Renal pelvis (tissue), 12 donors: ENCODE measurements at places on chromosomes 5 and 9. TPM values are rescaled to one million over a fixed set of nuclear protein-coding genes. Genes with fewer than 3 reads are reported as not detected.

Gene STC2
- polyA plus RNA-seq, result 2.5 TPM

Gene TRIM14
- 7.2 TPM for polyA plus RNA-seq

Gene FAM221B
- 0.12 TPM for polyA plus RNA-seq

Gene OTULIN
- 20.1 TPM for polyA plus RNA-seq

Gene NUDT2
- polyA plus RNA-seq, result 30.6 TPM

Gene CER1
- polyA plus RNA-seq, result 1.1 TPM

Gene CCNJL
- polyA plus RNA-seq, result 8.5 TPM

Gene COL15A1
- polyA plus RNA-seq, result 29.6 TPM

Gene ACTBL2
- not detected for polyA plus RNA-seq

Gene PCA3
- polyA plus RNA-seq, result 1.3 TPM

Gene FBP2
- polyA plus RNA-seq, result 0.18 TPM

DNA sequence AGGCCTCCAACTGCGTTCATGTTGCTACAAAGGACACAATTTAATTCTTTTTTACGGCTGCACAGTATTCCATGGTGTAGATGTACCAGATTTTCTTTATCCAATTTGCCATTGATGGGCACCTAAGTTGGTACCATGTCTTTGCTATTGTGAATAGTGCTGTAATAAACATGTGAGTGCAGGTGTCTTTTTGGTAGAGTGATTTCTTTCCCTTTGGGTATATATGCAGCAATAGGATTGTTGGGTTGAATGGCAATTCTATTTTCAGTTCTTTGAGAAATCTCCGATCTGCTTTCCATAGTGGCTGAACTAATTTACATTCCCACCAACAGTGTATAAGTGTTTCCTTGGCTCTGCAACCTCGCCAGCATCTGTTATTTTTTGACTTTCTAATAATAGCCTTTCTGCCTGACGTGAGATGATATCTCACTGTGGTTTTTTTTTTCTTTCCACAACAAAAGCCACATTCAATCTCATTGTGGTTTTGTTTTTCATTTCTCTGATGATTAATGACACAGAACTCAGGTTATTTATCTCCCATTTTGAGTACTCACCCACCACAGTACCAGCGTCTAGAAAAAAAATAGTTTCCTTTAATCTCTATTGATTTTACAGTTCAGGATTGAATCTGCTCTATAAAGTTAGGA lies 21.9 kb downstream of the ARRDC3 start:
- no peak for DNase-seq

GRCh38 chr5:45094876-45095440 lies 286.2 kb downstream of the MRPS30 start:
- no peak for DNase-seq

- DNase-seq, result no peak
Observed at GRCh38 chr5:39742916-39743315, 318.1 kb upstream of the DAB2 start.

- DNase-seq, result no peak
Observed at GRCh38 chr5:82334085-82334692, 56.0 kb upstream of the RPS23 start.

- no peak for DNase-seq
Observed at GRCh38 chr5:130002183-130002582, 97.9 kb downstream of the CHSY3 start.

DNA sequence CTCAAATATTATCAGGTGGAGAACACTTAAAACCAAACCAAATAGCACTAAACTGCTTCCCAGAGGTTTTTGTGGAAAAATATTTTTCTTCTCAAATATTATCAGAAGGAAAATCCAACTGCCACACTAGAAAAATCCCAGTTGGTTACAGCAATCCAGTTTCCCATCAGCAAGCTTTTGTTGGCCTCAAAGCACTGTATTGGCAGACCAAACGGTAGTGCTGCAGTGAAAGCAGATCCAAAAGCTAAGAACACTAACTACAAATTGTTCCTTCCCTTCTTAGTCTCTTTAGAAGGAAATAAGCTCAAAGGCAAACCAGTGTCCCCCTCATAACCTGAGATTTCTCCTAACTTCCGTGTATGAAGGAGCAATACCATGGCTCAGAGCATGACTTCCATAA lies 105.3 kb downstream of the TRIM36 start:
- no peak for DNase-seq

- DNase-seq, result no peak
Observed at GRCh38 chr5:80142996-80143395, 107.8 kb downstream of the THBS4 start.

DNA sequence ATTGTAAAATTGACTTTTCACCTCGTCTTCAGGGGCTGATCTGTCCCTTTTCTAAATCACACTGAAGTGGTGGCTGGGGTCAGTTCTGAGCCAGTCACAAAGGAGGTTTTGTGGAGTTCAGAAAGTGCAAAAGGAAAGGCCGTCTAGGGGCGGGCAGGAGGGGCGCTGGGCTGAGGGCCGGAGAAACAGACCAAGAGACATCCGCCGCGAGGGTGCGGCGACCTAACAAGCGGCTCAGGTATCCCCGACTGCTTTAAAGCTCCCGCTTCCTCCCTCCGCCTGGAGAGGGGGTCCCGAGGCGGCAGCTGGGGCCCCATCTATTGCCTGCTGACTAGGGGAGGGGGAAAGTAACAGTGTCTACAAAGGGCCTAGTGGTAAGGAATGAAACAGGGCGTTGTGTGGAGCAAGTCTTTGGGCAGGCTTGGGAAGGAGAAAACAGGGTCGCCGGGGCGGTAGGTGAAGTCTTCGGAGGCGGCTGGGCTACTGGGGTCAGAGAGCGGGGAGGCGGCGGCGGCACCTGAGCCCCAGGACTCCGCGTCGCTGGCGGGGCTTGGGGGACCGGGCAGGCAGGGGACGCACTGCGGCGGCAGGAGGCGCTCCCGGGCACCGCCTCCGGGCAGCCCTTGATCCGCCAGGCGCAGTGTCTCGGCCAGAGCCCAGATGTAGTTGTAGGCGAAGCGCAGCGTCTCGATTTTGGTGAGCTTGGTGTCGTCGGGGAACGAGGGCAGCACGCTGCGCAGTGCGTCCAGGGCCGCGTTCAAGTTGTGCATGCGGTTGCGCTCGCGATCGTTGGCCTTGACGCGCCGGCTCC lies 950 bp downstream of the NEUROG1 start:
- no peak for DNase-seq

DNA sequence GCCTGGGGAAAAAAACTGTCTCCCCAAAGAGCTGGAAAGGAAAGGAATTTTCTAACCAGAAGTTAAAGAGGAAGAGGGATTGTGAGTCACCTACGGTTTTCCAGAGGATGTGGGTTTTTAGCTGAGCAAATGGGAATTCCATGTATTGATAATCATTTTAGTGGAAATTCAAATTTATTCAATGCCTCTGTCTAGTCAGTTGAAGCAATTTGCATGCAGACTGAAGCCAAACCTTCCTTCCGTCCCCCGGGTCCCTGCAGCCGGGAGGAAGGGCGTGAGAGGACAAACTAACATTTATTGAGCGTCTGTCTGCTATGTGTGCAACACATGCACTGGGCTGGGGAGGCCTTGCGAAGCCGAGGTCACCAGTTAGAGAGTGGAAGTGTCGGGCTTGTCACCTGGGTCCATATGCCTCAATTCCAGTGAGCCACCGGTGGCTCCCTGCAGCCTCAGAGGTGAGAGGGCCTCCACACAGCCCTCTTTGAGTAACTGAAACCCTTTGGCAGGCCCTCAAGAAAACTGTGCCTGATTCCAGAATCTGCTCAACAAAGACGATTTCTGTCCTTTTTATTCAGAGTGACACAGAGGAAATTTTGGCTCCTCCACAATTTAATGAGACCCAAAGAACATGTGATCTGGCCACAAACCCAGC lies 70.3 kb downstream of the COL27A1 start:
- no peak for DNase-seq

- DNase-seq, result no peak
Observed at GRCh38 chr5:140548791-140549190, 1.3 kb downstream of the EIF4EBP3 start.

DNA sequence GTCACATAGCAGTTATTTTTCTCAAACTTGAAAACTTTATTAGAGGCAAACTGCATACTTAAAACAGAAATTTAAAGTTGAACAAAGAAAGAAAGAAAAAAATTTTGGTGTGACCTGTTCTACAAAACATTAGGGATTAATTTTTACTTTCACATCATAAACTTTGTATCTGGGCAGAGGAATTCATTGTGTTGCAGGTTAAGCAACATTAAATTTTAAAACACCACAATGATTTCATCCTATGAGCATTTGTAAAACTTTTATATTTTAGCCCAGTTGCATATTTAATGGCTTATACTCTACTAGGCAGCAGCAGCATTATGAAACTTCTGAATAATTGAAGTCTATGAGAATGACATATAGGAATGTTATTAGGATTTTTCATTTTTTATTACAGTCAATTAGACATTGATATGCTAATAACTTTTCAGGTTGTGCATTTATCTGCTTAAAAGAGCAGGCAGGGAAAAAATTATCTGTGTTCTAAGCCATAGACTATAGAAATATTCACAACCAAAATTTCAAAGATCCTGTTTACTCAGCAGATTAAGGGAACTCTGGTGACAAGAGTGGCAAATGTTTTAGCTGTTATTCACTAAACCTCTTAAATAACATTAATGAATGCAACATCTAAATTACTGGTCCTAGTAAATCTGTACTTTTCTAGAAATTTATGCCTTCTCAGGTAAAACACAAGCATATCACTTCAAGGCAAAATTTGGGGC lies 1088.5 kb upstream of the CDH6 start:
- DNase-seq, result no peak

- no peak for DNase-seq
Observed at GRCh38 chr9:14312719-14313377, 1.1 kb downstream of the NFIB start.

- DNase-seq, result no peak
Observed at GRCh38 chr9:105846825-105847224, 152.5 kb downstream of the TMEM38B start.

DNA sequence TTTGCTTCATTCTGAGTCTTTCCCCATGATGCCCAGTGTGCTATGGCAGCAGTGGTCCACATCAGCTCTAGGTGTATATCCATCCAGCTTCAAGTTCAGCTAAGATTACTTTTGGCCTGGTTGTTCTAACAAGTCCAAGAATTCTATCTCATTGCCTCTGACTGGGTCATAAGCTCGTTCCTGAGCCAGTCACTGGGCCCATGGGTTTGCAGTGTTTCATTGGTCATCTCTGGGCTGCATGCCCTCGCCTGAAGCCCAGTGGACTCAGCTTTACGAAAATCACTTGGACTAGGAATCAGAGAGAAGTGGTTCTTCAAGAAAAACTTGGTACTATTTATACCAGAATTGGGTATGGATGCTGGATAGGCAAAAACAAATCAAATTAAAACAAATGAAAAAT lies 16.1 kb upstream of the ARHGAP26 start:
- DNase-seq, result no peak

DNA sequence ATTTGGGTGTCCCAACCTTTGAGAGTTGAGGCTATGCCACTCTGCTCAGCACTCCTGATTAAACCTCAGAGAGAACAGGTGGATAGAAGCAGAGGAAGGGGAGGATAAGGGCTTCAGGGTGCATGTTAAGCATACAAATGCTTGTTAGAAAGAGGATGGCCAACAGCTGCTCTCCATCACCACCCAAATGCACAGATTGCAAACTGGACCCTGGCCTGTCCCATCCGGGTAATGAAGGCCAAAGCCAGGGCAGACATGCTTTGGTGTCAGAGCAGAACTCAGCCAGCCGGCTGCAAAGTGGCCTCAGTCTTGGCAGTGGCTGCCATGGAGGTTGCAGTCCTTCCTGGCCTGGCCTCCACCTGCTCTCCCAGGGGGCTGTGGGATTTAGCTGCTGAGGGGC lies 84.3 kb downstream of the SIL1 start:
- DNase-seq, result no peak

GRCh38 chr9:100354121-100354800 lies 1.5 kb upstream of the TEX10 start:
- no peak for DNase-seq

- DNase-seq, result no peak
Observed at GRCh38 chr5:102921341-102922044, 166.4 kb downstream of the PAM start.

GRCh38 chr5:132294728-132295504 lies 722 bp downstream of the SLC22A4 start:
- no peak for DNase-seq

DNA sequence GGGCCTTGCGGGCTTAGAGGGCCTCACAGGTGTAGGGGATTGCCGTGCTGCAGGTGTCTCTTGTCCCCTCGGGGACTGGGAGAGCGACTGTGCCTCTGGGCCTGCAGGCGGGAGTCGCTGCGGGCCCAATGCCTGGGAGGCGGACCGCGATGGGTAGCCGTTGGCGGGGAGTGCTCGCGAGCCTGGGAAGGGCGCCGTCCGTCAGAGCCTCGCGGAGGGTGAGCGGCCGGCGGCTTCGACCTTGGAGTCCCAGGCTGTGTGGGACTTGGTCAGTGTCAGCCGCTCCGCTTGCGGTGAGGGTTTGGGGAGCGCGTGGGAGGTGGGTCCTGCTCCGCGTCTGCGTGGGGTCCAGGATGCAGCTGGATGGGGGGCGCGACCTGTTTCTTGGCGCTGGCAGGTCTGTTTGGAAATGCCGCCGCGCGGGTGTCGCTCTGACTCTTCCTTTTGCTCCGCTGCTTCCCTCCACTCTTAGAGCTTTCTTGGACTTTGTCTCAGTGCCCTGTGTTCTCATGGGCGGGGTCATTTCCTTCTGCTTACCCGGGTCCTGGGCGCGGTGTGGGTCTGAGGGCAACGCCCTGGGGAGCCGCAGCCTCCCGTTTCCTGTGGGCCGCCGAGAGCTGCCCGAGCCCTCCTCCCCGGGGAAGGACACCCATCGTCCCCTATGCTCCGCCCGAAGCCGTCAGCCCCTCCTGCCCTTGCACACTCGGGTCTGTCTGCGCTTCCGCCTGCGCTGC lies 88.9 kb upstream of the CACNA1B start:
- DNase-seq, result no peak

- DNase-seq, result no peak
Observed at GRCh38 chr9:92966518-92966800, 19.1 kb downstream of the FGD3 start.

DNA sequence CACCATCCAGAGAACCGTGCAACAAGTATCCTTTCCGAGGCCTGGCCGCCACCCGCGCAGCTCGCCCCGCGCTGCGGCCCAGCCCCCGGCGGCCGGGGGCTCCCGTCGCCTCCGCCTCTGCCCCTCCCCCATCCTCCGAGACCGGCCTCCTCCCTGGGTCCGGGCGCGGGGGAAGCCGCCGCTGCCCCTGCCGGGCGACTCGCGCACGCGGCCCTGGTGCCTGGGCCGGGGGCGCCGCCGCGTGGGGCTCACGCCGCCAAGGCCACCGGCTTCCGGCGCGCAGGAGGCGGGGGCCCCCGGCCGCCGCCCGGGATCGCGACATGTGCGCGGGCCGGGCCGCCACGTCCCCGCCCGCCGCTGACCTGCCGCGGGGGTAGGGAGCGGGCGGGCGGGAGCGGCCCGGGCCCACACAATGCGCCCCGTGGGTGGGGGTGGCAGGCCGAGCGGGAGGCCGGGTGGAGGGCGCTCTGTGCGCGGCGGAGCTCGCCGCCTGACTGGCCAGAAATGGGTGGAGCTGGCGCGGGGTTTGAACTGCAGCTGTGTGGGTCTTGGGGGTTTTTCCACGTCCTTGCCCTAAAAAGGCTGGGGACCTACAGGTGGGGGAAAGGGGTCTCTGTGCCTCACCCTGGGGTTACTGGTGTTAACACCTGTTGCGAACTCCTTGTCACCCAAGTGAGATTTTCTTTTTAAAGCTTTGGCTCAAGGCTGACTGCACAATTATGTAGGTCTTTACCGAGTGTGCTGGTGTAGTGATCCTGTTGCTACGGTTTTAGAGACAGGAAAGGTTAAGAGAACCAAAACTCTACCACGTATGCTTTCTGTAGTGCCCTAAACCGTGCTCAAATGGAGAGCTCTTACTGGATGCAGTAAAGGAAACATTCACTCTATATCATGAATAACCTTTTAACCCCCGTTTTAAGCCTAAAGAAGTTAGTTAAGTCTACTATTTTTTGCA lies 32.3 kb downstream of the TNPO1 start:
- peak; percentile 33 for DNase-seq

- DNase-seq, result no peak
Observed at GRCh38 chr5:145283141-145283810, 551.9 kb downstream of the PRELID2 start.
